Cardiac septum (tissue), 1 donor: ENCODE measurements at places on chromosomes 5 and 9. TPM values are rescaled to one million over a fixed set of nuclear protein-coding genes. Genes with fewer than 3 reads are reported as not detected.

DNA sequence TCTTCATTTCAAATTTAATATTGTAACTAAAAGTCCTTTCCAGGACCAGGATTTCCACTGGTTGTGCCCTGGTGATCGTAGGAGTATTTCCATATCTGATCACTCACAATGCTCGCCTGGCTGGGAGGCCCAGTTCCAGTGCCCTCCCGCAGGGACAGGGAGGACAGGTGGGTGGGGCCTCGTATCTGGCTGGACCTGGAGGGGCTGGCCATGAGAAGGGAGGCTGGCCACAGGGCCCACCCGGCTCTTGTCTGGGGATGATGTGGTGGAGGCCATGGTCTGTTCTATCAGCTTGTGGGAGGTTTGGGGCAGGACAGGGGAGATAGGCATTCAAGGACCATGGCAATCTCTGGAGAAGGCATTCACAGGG, 286.4 kb downstream of the GADD45G start:
- no peak for DNase-seq

PDE8B gene
- total RNA-seq, result 5.7 TPM

- DNase-seq, result no peak
Observed at GRCh38 chr5:74966141-74967026, 86.0 kb downstream of the GCNT4 start.

GRCh38 chr5:139668064-139668880, 20.1 kb downstream of the CXXC5 start:
- no peak for DNase-seq

- DNase-seq, result no peak
Observed at GRCh38 chr5:150034662-150035061, 34.1 kb downstream of the HMGXB3 start.

- DNase-seq, result no peak
Observed at GRCh38 chr5:171945066-171945465, 61.4 kb downstream of the FBXW11 start.

PCDHAC2 gene
- total RNA-seq, result 0.67 TPM
